Urinary bladder (tissue), 4 donors: ENCODE measurements at places on chromosomes 5 and 9. TPM values are rescaled to one million over a fixed set of nuclear protein-coding genes. Genes with fewer than 3 reads are reported as not detected.

DNA sequence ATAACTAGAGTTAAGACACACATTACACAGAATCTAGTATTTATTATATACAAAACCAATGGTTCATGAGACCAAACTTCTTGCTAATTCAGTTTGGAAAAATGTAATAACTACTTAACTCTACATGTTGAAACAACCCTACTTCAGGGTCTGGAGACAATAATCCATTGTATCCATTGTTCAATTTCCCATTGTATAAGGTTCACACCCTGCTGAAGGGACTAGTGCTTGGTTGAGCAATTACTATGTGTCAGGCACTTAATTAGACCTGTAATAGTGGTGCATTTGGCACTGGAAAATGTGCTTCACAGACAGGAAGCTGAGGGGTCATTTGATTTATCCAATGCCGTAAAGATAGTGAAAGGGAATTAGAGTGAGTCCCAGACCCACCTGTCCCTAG, 114.3 kb upstream of the PAPPA start:
- no peak for DNase-seq

- no peak for DNase-seq
Observed at GRCh38 chr9:22043928-22044327, 34.8 kb upstream of the CDKN2B start.

The FBLL1 gene
- 0.92 TPM for polyA plus RNA-seq

The STC2 gene
- polyA plus RNA-seq: 8.9 TPM

GRCh38 chr5:8824371-8824770, 721.5 kb downstream of the SEMA5A start:
- no peak for DNase-seq

GRCh38 chr5:64690417-64691151, at the start of gene SHISAL2B:
Gene SHISAL2B (plus strand): TSS chr5:64690503. CDS start chr5:64690624, 121 bp downstream.
- no peak for DNase-seq

The CDHR2 gene
- polyA plus RNA-seq: not detected

The ZNF366 gene
- polyA plus RNA-seq: 3.3 TPM

GRCh38 chr5:118311103-118311819, 677.1 kb downstream of the DTWD2 start:
- no peak for DNase-seq

GRCh38 chr9:103483471-103484096, 488.5 kb downstream of the CYLC2 start:
- DNase-seq: no peak

DNA sequence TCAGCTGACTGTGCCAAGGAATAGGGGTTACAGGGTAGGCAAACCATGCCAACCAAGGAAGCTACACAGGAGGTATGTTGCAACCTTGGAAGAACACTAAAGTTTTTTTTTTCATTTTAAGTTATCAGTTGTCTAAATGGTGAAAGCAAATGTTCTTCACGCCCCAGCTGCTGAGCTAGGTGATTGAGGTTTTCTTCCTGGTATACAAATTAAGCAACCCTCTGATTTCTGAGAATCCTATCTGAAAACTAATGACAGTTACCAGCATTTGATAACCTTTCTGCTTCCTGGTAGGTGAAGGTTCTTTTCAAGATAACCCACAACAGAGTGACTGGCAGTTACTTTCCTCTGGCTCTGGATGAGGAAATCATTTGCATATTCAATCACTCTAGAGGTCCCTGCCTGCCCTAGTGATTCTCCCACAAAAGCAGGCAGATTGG, 194.9 kb downstream of the ATP10B start:
- no peak for DNase-seq

DNA sequence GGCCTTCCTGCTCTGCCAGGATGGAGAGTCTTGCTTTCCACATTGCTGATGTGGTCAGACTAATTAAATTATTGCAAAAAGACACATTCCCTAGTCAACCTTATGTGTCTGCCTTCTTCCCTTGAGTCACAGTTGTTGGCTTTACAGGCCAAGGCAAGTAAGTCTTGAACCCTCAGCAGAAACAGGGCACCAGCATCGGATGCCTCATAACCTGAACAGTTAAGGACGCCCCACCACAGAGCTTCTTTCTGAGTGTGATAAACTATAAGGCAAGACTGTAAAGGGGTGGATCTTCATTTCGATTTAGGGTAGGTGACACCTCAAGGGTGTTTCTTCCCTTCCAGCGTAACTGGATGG, 670 bp upstream of the KIF2A start:
- no peak for DNase-seq

GRCh38 chr9:127913682-127914081, 3.2 kb downstream of the ST6GALNAC4 start:
- DNase-seq: no peak

GRCh38 chr9:124376329-124376728, 38.9 kb downstream of the PSMB7 start:
- no peak for DNase-seq

DNA sequence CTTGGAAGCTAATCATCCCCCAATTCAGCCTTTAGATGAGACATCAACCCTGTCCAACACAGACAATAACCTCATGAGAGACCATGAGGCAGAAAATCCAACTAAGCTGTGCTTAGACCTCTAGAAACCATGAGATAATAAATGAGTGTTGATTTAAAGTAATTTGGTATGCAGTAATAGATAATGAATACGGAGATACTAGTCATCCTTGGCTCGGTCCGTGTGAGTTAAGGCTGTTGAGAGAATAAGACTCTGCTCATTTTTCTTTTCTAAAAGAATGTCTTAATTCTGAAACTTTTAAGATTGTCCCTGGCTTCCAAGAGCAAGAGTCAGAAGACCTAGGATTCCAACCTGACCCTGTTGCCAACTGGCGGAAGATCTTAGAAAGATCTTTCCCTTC, 6.1 kb downstream of the TNC start:
- no peak for DNase-seq

GRCh38 chr5:133401731-133402347, 210.5 kb downstream of the FSTL4 start:
- no peak for DNase-seq

The TMC1 gene
- polyA plus RNA-seq: 0.66 TPM

- no peak for DNase-seq
Observed at GRCh38 chr9:35748858-35749514, at the start of the genes GBA2 and RGP1. Gene GBA2 (minus strand): TSS chr9:35749228. CDS start chr9:35748704, 524 bp downstream. Gene RGP1 (plus strand): TSS chr9:35749287. CDS start chr9:35749756, 469 bp downstream.

DNA sequence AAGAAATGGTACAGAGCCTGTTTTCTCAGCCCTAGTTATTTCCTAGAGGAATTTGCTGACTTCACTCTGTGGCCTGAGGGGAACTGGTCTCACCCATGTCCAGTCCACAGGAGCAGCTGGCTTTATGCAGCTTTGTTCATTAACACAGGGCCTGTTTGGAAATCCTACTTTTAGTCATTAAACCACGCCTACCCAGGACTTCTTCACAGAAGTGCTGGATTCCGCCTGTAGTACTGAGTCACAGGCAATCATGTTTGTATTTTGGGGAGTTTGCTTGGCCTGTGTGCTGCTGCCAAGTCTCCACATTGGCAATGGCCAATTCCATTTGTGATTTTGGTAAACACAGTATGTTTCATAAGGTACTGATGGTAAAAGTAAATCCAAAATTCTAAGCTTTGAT, 52.8 kb downstream of the CTNND2 start:
- DNase-seq: no peak

DNA sequence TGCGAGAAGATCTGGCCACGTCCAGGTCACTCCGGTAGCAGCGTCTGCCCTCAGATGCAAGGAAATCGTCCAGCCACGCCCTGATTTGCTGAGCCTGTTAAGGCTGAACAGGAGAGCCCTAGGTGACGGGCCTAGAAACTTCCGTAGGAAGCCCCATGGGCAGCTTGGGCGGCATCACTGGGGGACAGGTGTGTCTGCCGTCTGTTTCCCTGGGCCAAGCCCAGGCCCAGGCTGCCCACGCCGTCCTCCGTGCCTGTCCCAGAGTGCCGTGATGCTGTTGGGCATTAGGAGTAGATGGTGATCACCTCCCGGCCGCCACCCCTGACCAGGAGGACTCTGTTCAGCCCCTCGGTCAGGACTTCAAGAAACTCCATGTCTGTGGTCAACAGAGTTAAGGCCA, 43.5 kb downstream of the NKD2 start:
- DNase-seq: no peak

DNA sequence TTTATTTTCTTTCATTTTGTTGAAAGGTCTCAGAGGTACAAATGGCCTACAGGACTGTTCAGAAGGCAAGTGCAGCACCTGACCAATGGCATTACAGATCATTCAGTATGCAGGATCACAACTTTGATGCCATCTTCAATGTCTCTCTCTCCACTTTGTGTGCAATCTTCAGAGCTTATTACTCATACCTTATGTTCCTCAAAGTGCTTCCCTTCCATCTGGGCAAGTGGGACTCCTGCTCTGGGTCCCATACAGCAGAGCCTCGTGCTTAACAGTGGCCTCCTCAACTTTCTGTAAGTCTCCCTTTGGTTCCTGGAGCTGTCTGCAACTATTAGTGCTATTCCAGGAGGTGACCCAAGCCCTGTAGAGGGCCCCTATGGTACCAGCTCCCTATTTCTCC, 358.4 kb upstream of the RPS23 start:
- no peak for DNase-seq

The SET gene
- polyA plus RNA-seq: 157 TPM

DNA sequence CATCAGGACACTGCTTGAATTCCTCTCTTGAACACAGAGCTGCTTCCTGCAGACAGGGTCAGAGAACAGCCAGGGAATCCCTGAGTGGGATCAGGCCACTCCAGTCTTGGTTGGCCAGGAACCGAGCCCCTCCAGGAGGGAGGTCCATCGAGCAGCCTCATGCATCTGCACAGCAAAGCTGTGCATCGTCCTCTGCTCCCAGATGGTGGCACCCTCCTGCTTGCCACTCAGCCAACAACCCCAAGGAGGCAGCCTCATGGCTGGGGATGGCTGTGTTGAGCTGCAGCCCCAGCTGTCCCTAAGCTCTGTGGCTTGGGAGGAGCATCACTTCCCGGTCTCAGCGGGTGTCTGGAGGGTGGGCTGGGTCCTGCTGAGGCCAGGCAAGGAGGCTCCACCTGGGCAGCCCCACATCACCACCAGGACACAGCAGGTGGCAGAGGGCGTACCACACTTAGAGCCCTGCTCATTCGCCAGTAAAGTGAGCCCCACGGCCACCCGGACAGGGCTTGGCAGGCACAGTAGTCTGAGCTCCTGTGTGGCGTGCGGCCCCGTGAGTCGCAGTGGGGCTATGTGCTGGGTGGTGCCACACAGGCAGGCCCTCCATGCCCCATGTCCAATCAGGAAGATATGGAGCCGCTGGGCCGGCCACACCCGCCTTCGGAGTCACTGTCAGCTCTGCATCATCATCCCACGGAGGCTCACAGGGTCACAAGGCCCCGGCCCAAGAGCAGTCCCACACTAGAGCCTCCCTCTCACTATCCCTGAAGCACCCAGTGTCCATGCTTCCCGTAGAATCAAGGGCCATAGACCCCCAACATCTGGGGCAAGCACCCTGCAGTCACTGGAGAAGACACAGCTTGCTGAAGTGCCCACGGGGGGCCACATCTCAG, 11.9 kb downstream of the LPCAT1 start:
- DNase-seq: no peak

DNA sequence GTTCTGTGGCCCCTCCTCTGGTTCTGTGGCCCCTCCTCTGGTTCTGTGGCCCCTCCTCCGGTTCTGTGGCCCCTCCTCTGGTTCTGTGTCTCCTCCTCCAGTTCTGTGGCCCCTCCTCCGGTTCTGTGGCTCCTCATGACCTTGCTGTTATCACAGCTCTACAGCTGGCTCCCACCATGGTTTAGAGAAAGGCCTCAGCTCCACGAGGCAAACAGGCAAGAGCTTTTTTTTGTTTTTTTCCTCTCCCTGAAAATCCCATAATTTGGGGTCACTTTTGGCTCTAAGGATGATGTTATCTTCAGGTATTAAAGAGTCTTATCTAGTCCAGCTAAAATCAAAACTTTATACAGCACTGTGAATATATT, 31.8 kb downstream of the C5orf15 start:
- DNase-seq: no peak

GRCh38 chr9:135822374-135822755, 85.0 kb downstream of the CAMSAP1 start:
- DNase-seq: no peak

DNA sequence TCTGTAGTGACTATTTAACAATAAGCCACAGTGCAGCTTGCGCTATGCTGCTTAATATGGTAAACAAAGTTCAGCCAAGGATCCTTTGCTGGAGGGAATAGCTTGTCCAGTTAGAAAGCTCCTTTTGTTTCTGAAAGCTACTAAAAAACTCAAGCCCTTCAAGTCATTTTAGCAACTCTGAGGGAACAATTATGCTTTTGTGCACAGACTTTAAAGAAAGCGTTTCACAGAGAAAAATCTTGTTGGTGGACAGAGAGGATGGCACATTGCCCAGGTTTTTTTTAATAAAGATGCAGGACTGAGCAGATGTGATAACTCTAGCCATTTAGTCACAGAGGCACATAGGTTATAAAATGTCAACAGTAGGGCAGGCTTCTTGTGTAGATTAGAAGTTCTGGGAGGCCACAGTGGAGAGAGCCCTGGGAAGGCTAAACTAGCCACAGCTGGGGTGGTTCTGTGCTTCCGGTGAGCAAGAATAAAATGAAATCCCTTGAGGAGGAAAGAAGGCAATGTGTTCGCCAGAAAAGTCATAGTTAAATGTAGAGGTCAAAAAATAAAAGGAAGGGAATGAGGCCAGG, 63.4 kb downstream of the ALDH7A1 start:
- DNase-seq: peak; percentile 37

GRCh38 chr5:24268482-24269056, 376.2 kb downstream of the CDH10 start:
- DNase-seq: no peak

DNA sequence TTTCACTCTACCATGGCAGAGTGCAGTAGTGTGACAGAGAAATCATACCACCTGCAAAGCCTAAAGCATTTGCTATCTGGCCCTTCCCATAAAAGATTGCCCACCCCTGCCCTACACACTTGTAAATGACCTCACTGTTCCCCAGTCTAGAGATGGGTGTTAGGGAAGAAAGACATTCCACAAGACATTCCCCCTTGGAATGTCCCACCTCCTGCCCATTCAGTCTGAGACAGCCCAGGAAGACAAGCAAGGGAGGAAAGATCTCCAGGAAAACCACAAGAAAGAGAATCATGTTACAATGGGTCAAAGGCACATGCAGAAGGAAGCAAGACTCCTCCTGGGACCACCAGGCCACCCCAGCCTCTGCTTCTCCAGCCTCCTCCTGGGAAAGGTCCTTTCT, 230.0 kb downstream of the AGTPBP1 start:
- DNase-seq: no peak

The IL33 gene
- 45.0 TPM for polyA plus RNA-seq

The KLF4 gene
- 89.6 TPM for polyA plus RNA-seq

The PCDHA7 gene
- 0.14 TPM for polyA plus RNA-seq

DNA sequence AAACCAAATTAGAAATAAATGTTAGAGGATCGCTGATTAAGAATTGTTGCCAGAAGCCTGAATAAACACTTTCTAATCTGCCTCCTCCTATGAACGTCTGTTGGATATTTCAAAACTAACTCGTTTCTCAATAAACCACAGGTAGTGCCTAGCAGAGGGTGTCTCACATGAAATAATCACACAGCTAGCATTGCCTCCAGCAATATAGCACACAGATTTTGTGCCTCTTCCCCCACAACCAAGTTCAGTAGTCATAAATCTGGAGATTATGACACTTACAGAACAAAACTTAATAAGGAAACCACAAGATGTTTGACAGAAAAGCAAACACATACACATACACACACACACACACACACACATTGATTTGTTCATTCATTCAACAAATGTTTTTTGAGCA, 173.2 kb upstream of the CDH10 start:
- no peak for DNase-seq

The SHISAL2B gene
- not detected for polyA plus RNA-seq

The HOMER1 gene
- polyA plus RNA-seq: 2.0 TPM

The ADRB2 gene
- 1.6 TPM for polyA plus RNA-seq
